Stomach (tissue), 19 donors: ENCODE measurements at places on chromosomes 1 and 21. TPM values are rescaled to one million over a fixed set of nuclear protein-coding genes. Genes with fewer than 3 reads are reported as not detected.

DNA sequence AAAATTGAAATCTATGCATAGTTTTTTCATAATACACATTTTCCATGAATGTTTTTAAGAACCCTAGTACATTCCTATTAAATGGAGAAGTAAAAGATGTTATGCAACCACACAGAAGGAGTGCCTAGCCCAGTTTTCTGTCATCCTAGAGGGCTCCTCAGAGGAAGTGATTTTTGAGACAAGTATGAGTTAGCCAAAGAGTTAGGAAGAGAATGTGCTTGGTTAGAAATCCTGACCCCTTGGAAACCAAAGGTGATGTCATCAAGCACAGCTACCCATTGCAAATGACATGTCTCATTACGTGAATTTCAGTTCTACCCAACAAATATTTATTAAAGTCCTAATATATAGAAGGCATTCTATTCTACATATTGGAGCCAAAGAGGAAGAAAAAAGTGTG, 88.9 kb upstream of the TNFSF4 start:
- H3K27ac ChIP-seq = no peak overlapping the region
- H3K36me3 ChIP-seq = no peaks in the 10 kb centered on the region
- DNase-seq = no peak
- no peaks in the 10 kb centered on the region for H3K4me1 ChIP-seq
- H3K27me3 ChIP-seq = no peaks in the 10 kb centered on the region

The ARMH1 gene
- 3.3 TPM for total RNA-seq

DNA sequence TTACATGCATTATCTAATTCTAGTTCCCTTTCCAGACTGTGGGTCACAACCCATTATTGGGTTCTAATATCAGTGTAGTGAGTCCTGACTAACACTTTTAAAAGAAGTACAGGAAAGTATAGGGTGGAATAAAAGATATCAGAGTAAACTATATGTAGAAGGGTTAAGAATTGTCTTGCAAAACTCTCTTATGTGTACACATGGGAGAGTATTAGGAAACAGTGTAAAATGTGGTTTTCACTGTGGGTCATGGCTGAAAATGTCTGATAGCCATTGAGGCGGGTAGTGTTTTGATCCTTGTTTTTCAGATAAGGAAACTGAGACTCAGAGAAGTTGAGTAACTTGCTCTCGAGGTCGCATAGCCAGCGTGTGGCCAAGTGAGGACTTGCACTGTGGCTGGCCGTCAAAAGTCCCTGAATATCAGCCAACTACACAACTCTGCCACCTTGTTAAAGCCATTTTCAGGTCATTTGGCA, 18.5 kb upstream of the MTARC1 start:
- H3K4me1 ChIP-seq = peaks cover 2% of the 10 kb centered on the region
- no peak overlapping the region for H3K27ac ChIP-seq
- H3K36me3 ChIP-seq = peaks cover 49% of the 10 kb centered on the region
- DNase-seq = no peak
- no peak overlapping the region for H3K4me3 ChIP-seq
- H3K27me3 ChIP-seq = no peaks in the 10 kb centered on the region

GRCh38 chr1:84619383-84620102, 45.3 kb upstream of the CTBS start:
- peaks cover 20% of the 10 kb centered on the region for H3K4me1 ChIP-seq
- peak overlapping the region; percentile 39 for H3K27ac ChIP-seq
- peak; percentile 80 for DNase-seq
- H3K4me3 ChIP-seq = no peak overlapping the region
- no peaks in the 10 kb centered on the region for H3K36me3 ChIP-seq

- no peaks in the 10 kb centered on the region for H3K36me3 ChIP-seq
- no peaks in the 10 kb centered on the region for H3K27me3 ChIP-seq
- DNase-seq = peak; percentile 39
- no peak overlapping the region for H3K4me3 ChIP-seq
- H3K27ac ChIP-seq = peak overlapping the region; percentile 3
Measured at GRCh38 chr1:160256396-160257046, 5.8 kb downstream of the DCAF8 start.

DNA sequence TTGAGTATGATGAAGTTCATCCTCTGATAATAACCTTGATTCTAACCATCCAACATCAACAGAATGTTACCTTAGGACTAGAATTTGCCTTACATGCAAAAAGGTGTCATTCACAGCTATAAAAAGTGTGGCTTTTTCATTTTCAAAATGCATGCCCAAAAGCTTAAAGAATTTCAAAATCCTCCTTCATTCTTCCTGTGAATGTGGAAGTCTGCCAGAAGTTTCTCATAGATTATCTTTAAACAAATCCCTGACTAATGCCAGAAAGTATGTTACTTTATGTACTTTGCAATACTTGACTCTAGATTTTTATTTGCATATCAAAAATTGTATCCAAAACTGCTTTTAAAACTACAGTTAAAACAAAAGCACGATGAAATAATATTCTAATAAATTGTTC, 270.6 kb upstream of the ZRANB2 start:
- H3K4me1 ChIP-seq = no peaks in the 10 kb centered on the region
- H3K27me3 ChIP-seq = no peaks in the 10 kb centered on the region

The CFHR3 gene
- total RNA-seq = not detected

GRCh38 chr21:35457097-35457804, 408.1 kb upstream of the RUNX1 start:
- H3K27ac ChIP-seq = no peak overlapping the region
- H3K27me3 ChIP-seq = no peaks in the 10 kb centered on the region
- H3K4me1 ChIP-seq = no peaks in the 10 kb centered on the region
- H3K36me3 ChIP-seq = no peaks in the 10 kb centered on the region
- DNase-seq = no peak

- H3K4me3 ChIP-seq = no peak overlapping the region
- H3K27ac ChIP-seq = no peak overlapping the region
- H3K27me3 ChIP-seq = peaks cover 38% of the 10 kb centered on the region
- H3K36me3 ChIP-seq = no peaks in the 10 kb centered on the region
- no peaks in the 10 kb centered on the region for H3K4me1 ChIP-seq
- DNase-seq = no peak
Measured at GRCh38 chr1:153253076-153253475, 6.4 kb upstream of the LORICRIN start.

GRCh38 chr1:56220021-56220420, 359.3 kb downstream of the PLPP3 start:
- no peaks in the 10 kb centered on the region for H3K27me3 ChIP-seq
- H3K27ac ChIP-seq = no peak overlapping the region
- no peaks in the 10 kb centered on the region for H3K4me1 ChIP-seq
- no peak overlapping the region for H3K4me3 ChIP-seq

The VASH2 gene
- not detected for total RNA-seq

DNA sequence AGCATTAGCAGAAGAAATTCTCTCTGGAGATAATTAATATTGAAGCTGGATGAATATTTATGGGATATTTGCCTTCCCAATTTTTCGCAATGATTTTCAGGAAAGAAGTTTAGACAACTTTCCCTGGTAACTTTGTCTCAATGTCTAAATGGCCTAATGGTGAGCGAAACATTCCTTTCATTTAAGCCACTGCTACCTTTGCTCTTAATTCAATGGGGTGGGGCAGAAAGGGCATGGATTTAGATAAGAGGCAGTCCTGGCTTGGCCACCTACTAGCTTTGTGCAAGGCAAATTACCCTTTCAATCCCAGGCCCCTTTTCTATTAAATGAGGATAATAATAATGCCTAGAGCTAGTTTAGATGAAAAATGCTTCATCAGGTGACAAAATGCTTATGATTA, 27.1 kb upstream of the LYST start:
- H3K36me3 ChIP-seq = no peaks in the 10 kb centered on the region
- H3K27ac ChIP-seq = no peak overlapping the region
- H3K4me1 ChIP-seq = peaks cover 15% of the 10 kb centered on the region
- no peak overlapping the region for H3K4me3 ChIP-seq
- DNase-seq = no peak

DNA sequence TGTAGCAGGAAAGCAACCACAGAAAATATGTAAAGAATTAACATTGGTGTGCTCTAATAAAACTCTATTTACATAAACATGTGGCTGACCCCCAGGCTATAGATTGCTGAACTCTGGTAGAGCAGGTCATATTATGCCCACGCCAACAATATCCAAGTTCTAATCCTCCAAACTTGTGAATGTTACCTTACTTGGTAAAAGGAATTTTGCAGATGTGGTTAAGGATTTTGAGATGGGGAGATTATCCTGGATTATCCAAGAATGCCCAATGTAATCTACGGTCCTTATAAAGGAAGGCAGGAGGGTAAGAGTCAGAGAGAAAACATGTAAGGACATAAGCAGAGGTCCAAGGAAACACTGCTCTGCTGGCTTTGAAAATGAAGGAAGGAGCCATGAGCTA, 201.0 kb downstream of the USH2A start:
- no peak overlapping the region for H3K27ac ChIP-seq
- no peak for DNase-seq
- H3K27me3 ChIP-seq = no peaks in the 10 kb centered on the region
- H3K36me3 ChIP-seq = no peaks in the 10 kb centered on the region
- H3K4me1 ChIP-seq = peaks cover 5% of the 10 kb centered on the region
- H3K4me3 ChIP-seq = no peak overlapping the region

DNA sequence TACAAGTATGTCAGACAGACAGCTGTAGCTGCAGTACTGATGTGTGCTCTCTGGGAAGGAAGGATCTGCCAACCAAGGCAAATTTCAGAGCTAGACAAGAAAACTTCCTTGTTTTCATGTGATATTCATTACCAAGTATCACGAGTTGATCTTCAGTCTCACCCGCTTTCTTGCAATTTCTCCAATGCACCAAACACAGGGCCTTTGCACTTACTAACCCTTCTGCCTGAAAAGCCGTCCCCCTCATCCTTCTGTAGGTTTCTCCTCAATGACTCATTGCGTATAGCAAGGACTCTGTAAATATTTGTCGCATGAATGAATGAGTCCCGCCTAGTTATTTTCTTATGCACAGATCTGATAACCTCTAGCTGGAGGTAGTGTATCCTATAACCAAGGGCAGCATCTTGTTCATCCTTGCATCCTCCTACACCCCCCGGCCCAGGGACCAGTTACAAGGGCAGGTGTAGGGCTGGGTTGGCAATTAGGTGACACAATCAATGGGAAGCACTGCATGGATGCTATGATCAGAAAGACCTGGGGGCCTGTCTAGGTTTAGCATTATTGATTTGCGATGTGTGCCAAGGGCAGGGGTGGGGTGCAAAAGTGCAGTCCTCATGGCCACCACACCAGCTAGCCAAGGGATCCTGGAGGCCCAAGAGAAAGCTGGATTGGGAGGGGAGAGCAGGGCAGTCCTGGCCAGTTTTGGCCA, 51.4 kb upstream of the GPR157 start:
- peaks cover 4% of the 10 kb centered on the region for H3K36me3 ChIP-seq
- peaks cover 33% of the 10 kb centered on the region for H3K4me1 ChIP-seq
- no peak for DNase-seq
- H3K27me3 ChIP-seq = no peaks in the 10 kb centered on the region
- H3K27ac ChIP-seq = peak overlapping the region; percentile 85
- peak overlapping the region; percentile 87 for H3K4me3 ChIP-seq

DNA sequence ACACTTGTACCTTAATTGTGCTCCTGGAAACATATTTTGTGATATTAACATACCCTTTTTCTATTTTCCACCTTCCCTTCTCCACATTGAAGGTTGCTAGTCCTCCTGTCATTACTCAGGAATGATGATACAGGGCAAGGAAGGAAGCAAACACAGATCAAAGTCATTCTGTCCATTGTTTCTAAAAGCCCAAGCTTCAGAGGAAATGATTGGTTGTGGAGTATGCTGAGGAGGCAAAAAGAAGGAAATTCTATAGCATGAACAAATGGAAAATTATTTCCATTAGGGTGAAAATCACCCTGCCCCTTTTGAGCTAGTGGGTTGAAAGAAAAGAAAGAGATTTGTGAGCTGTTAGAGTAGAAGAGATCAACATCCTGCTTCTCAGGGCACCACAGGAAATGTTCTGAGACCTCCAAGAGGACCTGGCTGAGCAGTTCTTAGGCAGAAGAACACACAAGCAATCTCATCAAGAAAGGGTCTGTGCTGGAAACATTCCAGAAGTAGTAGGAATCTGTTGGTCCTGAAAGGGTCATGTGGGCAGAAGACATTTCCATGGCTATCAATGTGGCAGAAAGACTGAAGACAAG, 29.0 kb upstream of the PRRX1 start:
- H3K4me3 ChIP-seq = no peak overlapping the region
- no peaks in the 10 kb centered on the region for H3K4me1 ChIP-seq
- no peaks in the 10 kb centered on the region for H3K36me3 ChIP-seq
- no peaks in the 10 kb centered on the region for H3K27me3 ChIP-seq
- no peak for DNase-seq

DNA sequence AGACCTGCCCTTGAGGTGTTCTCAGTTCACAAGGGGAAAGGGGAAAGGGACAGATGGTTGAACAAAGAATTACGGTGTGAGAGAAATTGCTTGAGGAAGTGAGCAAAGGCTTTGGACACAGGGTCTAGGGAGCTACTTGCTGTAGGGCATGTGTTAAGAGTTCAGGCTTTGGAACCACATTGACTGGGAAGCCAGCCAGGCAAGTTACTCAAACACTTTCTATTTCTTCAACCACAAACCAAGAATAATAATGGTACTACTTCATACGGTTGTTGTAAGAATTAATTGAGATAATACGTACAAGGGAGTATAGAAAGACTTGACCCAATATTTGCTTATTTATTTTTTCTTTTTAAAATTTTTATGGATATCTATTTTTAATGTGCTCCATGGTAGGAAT, 26.6 kb downstream of the AK4 start:
- no peaks in the 10 kb centered on the region for H3K27me3 ChIP-seq
- no peaks in the 10 kb centered on the region for H3K36me3 ChIP-seq
- peak; percentile 83 for DNase-seq
- H3K4me3 ChIP-seq = no peak overlapping the region
- no peak overlapping the region for H3K27ac ChIP-seq

- DNase-seq = peak; percentile 25
- no peak overlapping the region for H3K4me3 ChIP-seq
- H3K36me3 ChIP-seq = no peaks in the 10 kb centered on the region
- H3K27me3 ChIP-seq = no peaks in the 10 kb centered on the region
- H3K27ac ChIP-seq = no peak overlapping the region
Measured at GRCh38 chr1:16716691-16717335, 23.5 kb upstream of the RNU1-4 start.

- H3K27ac ChIP-seq = no peak overlapping the region
- DNase-seq = no peak
- H3K27me3 ChIP-seq = no peaks in the 10 kb centered on the region
- H3K4me3 ChIP-seq = no peak overlapping the region
Measured at GRCh38 chr1:55717111-55717510, 501.9 kb upstream of the USP24 start.

DNA sequence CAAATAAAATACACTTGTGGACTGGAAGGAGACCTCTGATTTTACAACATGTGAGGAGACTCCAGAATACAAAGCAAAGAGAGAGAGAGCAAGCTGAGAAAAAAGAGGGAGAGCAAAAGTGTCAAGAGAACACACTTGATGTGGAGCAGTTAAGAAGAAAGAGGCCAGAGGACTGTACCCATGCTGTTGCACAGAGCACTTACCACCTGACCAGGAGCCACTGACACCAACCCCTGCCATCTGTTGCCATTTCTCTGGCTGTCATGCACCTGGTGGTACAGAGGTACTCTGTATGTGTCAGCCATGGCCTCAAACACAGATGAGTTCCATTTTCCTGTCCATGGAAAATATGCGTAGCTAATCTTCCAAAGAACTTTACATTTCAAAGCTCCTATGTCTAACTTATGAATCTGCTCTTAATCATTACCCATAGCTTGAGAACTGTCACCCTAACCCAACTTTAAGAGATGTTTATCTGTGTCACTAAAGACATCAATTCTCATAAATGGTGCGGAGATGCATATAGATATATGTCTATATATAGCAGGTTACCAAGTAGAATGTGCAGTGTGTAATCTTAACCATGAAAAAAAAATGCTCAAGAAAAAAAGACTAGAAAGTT, 32.8 kb upstream of the ABCD3 start:
- no peaks in the 10 kb centered on the region for H3K36me3 ChIP-seq
- peaks cover 28% of the 10 kb centered on the region for H3K4me1 ChIP-seq
- H3K27me3 ChIP-seq = no peaks in the 10 kb centered on the region
- H3K27ac ChIP-seq = peak overlapping the region; percentile 55
- no peak for DNase-seq

The NUCKS1 gene
- total RNA-seq = 35.6 TPM

The CYP4A11 gene
- 2.2 TPM for total RNA-seq
